ENCODE measurements at places on chromosomes 4 and X.

DNA sequence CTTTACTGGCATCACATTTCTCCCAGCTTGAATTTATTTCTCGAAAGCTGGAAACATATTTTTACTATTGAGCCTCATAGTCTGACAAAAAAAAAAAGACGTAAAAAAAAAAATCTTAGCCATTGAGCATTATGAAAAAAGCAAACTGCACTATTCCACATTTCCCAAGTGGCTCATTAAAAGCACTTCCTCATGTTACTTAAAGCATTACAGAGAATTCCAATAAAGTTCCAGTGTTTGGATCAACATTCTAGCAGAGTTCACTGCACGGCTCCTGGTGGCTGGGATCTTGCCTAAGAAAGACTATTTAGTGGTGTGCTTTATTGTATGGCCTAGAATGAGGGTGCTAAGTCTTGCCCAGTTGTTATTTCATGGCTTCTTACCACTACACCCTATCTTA, 476.2 kb downstream of the PPARGC1A start:
- no peak for DNase-seq

- DNase-seq, result peak; percentile 85
Measured at GRCh38 chr4:37977471-37978247, 17.5 kb downstream of the PTTG2 start.

GRCh38 chrX:136076942-136077341, 70.4 kb upstream of the FHL1 start:
- DNase-seq, result no peak

DNA sequence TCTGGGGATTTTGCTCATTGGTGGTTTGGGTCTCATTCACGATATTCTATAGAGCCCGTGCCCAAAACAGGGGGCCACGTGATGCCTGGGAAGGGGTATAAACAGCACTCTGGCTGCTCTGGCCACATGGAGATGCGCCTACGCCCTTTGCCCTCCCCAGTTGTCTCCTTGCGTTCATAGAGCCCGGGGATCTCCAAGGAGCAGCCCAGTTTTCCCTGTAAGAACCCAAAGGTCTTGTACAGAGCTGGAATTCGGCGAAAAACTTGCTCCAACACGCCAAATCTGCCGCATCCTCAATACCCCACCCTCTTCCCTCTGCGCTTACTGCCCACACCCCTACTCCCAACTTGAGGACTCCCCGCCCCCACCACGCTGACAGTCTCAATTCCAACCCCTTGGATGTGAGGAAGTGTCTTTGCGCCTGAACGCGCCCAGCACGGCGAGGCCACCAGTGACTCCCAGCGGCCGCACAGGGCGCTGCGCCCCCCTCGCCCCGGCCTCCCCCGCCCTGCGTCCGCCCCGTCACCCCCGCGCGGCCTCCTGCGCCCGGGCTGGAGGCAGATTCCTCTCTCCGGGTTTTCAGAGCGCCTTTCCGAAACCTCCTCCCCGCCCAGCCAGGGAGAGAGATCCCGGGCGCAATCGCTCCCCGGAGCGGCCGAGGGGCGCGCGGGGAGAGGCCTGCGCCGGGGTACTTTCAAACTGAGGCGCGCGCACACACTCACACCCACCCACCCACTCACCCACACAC, at the start of gene NHS:
TSS of gene NHS (plus strand) at position 582 of the 748 bp plus-strand sequence. CDS start 558 bp downstream, outside the sequence.
- DNase-seq, result no peak

- no peak for DNase-seq
Measured at GRCh38 chr4:183552274-183553146, 47.7 kb downstream of the ING2 start.

DNA sequence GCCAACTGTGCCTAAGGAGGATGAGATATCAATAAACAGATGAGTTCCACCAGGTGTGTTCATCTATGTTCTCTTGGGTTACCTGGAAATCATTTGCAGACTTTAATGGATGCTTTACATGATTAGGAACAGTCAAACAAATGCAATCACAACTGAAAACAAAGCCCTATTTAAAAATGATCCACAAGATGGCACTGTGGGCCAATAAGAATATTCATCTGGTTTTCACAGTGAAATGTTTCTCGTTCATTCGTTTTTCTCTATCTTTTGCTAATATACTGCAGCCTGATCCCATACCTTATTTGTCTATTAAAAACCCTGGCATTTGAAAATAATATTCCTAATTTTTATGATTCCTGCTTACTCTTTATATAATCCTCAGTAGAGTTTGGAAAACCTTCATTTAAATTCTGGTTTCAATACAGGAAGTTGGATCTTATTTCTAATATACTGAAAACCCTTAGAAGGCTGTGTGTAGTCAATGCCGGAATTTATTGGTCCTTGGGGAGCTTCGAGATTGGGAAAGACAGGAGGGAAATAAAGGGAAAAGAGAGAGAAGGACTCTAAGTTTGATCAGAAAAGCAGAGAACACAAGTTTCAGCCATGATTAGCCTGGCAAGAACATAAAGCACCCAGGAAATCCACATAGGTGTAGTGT, 63.8 kb upstream of the TAPT1 start:
- peak; percentile 28 for DNase-seq

DNA sequence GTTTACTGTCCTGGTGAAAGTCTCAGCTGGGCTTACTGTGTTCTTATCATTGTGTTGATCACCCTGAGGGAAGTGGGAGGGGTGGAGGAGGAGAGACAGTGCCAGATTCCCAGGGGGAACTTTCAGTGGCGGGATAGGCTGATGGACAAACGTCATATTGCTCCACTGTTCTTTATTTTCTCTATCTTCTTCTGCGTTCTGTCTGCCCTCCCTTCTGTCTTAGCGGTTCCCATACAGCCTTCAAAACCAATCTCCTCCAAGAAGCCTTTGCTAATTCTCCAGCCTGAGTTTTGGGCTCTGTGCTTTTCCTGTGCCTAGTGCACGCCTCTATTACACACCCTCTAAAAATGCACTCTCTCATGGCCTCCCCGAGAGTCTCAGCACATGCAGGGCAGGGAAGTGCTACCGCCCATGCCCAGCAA, 448.7 kb upstream of the FAT1 start:
- no peak for DNase-seq

DNA sequence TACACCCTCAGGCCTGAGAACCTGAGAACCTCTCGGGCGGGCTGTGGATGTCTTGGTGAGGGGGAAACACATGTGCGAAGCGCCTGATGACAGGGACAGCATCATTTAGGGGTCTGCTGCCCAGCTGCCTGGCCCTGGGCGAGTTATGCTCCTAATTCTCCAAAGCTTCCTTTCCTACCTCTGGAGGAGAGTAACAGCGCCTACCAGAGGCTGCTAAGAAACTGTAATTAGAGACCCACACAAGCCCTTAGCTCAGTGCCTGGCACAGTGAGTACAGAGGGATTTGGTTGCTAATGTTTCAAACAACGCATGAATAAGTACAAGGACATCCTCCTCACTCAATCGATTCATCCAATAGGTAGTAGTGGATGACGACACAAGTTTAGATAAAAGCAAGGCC, 40.4 kb downstream of the BCOR start:
- DNase-seq, result no peak

- peak; percentile 6 for DNase-seq
Measured at GRCh38 chrX:115988825-115989224, 181.7 kb upstream of the AGTR2 start.

All from GM12865 (cell line).